Stimulated activated CD8-positive, alpha-beta memory T cell treated with anti-CD3 and anti-CD28 coated beads, Interleukin-7, amount 100 ng/mL, for 1 hour (primary cell): ENCODE measurements at places on chromosomes 12 and 14.

DNA sequence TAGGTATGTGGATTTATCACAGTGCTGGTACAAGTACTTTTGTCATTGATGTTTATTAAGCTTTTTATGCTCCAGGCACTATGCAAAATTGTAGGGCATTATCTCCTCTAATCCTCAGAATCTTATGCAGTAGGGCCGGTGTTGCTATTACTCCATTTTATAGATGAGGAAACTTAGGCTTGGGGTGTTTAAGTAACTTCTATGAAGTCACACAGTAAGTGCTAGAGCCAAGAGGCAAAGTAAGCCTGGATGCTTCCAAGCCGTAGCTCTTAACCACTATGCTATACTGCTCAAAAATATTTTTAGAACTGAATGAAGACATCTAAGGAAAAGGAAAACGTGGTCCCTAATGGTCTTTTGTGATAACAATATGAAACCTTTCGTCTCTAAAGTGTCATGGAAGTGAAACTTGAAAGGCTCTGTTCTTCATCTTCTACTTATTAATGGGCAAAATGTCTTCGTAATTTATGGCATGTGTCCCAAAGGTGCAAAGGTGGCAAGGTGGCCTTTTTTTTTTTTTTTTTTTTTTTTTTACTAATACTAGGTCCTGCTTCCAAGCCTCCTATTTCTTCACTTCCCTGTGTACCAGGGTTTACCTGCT is 85.2 kb downstream of the ETV6 start:
- DNase-seq = no peak

GRCh38 chr12:54586620-54587019 is 1.8 kb downstream of the PPP1R1A start:
- DNase-seq = no peak

- DNase-seq = no peak
These were observed 239.4 kb upstream of the KRR1 start for GRCh38 chr12:75750716-75751306.

DNA sequence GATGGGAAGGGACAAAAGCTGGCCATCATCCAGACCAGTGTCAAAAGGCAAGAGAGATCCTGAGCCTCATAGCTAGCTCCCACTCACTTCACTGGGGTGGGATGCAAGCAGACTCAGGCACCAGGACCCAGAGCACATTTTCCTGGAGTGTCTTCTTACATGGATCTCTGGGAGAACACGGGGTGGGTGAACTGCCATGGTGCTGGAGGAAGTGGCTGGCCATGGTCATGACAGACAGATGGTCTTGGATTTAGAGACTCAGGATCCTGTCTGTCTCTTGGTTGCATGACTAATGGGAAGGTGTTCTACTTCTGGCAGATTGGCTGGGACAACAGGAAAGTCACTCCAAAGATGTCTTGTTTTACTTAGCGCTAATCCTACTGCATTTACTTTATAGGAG is 311.5 kb downstream of the ATP23 start:
- DNase-seq = no peak

DNA sequence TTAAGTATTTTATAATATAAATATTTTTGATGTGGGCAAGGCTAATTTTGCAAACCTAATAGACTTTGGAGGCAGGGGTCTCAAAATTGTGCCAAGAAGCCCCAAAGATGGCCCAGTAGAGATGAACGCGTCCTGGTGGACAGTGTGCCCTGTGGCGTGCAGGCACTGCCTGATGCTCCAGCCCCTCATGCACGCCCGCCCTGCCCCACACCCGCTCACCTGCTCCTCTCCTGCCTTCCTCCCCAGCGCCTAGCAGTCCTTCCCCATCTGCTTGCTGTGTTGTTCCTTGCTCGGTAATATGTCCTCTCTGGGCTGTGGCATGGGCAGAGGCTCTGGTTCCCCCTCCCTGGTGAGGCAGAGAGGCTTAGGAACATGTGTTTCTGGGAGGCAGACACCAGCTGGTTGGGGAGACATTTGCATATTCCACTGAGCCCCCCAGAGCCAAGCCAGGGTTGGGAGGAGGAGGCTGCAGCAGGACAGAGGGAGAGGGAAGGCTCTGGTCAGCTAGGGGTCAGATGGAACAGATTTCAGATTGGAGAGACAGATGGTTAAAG is 46.8 kb upstream of the GPATCH2L start:
- no peak for DNase-seq

GRCh38 chr12:105679982-105680381 is 349.5 kb downstream of the C12orf75 start:
- no peak for DNase-seq
